HS-5 (cell line): ENCODE measurements at places on chromosomes 7 and 10.

DNA sequence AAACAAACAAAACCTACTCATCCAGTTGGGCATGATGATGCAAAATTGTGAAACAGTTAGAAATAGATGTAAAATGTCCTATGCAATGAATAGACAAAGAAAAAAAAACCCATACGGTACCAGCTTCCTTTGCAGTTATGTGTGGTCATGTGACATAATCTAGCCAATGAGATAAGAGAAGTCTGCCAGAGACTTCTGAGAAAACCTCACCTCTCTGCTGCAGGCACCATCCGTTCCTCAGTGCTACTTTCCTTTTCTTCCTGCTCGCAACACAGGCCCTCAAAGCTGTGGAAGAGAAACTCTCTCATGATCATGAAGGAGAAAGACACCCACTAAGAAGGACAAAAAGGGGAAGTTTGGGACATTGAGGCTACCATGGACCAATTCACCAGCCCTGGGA is 76.8 kb upstream of the CARD11 start:
- DNase-seq = no peak

GRCh38 chr7:143391462-143392404 is 10.6 kb downstream of the ZYX start:
- no peak for DNase-seq

DNA sequence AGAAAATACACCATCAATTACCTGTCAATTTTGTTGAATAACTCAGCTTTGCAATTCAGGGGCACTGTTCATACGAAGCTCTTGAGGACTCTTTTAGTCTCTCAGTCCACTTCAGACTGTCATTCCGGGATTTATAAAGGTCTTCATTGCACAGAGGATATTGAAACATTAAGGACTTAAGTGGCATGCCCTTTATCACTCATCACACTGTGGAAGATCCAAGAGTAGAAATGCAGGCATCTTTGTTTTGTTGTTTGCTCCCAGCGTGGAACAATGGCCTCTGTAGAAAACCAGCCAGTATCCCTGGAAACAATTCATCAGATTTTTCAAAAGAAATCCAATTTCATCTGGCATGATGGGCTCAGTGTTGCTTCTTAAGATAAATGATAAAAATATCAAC is 66.3 kb upstream of the LRGUK start:
- no peak for DNase-seq

GRCh38 chr10:124035928-124036558 is 57.4 kb downstream of the CHST15 start:
- DNase-seq = no peak

DNA sequence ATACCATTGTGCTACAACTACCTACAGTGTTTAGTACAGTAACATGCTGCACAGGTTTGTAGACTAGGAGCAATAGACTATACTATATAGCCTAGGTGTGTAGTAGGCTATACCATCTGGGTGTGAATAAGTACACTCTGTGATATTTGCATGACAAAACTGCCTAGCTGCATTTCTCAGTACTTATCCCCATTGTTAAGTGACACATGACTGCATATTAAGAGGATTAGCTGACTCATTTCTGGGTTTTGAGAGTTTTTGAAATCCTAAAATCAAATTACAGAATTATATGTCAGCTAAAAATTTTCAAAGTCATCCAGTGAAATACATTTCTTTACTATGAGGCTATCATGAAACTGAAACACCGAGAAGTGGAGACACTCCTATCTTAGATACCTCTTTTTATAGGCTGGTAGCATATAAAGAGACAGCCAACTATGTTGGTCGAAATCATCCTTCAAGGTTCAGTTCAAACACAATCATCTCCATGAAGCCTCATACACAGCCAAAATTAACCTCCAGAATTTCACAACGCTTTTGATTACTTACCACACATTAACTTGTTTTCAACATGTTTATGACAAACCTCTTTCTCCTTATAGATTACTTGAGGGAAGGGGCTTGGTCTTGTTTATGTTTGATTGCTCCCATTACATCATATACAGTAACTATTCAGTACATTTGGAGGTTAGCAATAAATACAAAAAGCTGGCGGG is 89.8 kb upstream of the ANK3 start:
- no peak for DNase-seq

DNA sequence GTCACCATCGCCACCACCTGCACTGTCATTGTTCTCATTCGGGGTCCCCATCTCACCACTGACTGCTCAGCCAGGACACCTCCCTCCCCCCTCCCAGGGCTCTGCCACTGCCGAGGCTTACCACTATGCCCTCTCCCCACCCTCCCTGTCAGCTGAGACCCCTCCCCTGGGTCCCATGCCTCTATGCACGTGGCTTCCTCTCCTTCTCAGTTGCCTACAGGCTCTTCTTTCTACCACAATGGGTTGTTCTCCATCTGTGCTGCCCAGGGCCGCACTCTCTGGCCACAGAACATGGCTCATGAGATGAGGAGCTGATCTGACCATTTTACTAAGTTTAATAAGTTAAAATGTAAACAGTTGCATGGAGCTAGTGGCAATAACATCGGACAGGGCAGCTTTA is 16.1 kb upstream of the EN2 start:
- DNase-seq = no peak

DNA sequence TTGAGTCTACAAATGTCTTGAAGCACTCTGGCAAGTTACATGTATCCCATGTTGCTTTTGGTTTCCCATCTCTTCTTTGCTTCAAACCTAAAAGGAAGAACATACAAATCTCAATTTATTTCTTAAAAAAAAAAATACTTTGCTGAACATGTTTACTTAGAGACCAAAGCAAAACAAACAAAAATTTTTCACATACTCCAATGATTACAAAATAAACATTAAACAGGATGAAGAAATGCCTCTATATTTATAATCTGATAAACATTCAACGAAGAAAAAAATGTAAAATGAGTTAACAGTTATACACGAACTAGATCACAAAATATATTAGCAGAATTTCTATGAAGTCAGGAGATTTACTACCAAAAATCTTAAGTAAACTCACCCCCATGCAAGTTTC is 31.3 kb downstream of the FAM204A start:
- no peak for DNase-seq

DNA sequence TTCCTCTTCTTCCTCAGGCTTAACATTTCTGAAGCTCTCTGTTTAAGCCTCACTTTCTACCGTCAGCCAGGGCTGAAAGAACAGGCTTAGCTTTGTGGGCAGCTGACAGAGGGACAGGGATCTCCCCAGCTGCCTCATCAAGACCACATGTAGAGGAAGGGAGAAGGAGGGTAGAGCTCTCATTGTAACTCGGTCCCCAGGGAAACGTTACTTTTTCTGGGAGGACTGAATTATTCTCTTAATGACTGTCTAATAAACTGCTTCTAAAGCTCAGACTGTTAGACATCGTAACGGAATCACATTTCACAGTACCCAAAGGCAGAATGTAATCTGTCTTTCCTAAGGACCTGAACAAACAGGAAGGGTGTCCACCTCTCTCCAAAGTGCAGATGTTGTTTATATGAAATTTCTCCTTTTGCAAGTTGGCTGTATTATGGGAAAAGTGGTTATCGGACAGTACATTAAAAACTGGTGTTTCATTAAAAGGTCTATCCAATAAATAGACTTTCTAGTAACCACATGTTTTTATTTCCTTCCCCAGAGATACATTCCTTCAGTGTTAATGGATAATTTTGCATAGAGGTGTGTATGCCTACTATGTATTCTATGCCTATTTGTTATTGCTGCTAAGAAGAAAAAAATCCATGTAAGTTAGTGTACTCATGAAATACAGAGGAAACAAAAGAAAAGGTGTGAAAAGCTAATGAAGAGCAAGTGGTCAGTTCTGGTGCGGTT is 144.2 kb downstream of the CTTNBP2 start:
- no peak for DNase-seq

DNA sequence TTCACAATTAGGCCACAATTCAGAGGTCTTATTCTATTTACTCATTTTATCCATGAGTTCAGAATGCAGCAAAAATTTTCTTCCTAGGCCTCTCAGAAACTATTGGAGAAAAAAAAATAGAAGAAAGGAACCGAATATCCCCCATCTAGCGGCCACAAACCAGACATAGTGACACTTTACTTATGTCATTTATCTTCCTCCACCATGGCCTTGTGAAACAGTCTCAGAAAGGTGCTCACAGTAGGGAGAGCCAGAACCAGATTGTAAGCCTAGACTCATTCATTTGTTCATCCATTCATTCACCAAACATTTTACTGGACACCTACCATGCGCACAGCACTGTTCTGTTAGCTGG is 16.0 kb downstream of the CREB3L2 start:
- no peak for DNase-seq

- DNase-seq = no peak
Measured at GRCh38 chr7:88278881-88279280, 27.8 kb downstream of the STEAP4 start.

DNA sequence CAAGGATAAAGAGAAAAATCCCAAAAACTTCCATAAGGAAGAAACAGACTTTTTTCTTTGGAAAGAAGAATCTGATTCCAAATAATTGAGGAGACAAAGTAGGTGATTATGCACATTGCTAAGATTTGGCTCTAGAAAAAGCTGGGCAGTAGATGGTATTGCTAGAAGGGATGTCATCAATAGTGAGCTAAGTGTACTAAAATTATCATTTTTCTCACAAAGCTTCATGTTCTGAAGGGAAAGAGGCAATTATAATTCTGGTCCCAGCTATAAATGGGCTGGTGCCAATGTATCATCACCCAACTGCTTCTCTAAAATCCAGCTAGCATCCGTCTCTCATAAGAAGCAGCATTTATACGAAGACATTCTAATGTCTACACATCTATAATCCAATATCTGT is 23.9 kb downstream of the STEAP1 start:
- no peak for DNase-seq

DNA sequence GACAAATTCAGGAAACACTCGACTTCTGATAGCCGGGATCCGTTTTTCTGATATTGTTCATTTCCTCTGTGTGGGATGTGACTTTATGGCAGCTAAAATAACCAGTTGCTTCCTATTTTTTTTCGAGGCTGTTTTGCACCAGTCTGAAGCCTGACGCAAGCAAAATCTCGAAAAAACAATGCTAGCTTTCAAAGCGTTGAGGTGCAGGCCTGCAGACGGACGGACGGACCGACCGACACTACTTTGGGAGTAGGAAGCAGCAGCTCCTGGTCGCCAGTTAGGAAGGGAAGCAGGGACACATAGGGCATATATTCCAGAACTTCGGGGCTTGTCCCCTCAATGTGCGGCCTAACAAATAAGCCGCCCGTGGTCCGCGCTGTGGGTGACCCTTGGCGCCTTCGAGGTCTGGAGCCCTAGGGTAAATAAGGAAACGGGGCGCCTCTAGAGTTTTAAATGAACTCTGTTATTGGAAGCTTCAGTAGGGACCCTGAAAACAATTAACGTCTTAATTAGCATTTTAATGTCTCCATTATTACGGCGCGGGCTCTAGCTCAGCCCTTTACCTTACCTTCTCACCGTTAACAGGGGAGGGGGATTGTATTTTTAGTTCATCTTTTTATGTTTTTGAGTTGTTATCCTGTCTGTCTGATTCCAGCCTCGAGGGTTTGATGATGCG is 1.3 kb downstream of the HHEX start:
- DNase-seq = no peak

GRCh38 chr7:3279147-3279818 is 21.8 kb upstream of the SDK1 start:
- no peak for DNase-seq
